ENCODE measurements at places on chromosomes 13 and 19. TPM values are rescaled to one million over a fixed set of nuclear protein-coding genes. Genes with fewer than 3 reads are reported as not detected.

The DLEU7 gene
- total RNA-seq: not detected

The NKPD1 gene
- 0.07 TPM for total RNA-seq

The GRIN2D gene
- total RNA-seq: 0.25 TPM

The MADCAM1 gene
- not detected for total RNA-seq

The SHISA7 gene
- total RNA-seq: not detected

The CGB3 gene
- total RNA-seq: not detected

The RFPL4AL1 gene
- total RNA-seq: not detected

The CEACAM7 gene
- not detected for total RNA-seq

The PBX4 gene
- total RNA-seq: 0.57 TPM

The LSR gene
- total RNA-seq: 0.63 TPM

The SYDE1 gene
- total RNA-seq: 10.8 TPM

The PGLYRP1 gene
- not detected for total RNA-seq

The CAPNS1 gene
- 452 TPM for total RNA-seq

The IFNL2 gene
- not detected for total RNA-seq

The ENOX1 gene
- 7.2 TPM for total RNA-seq

The TMPRSS9 gene
- total RNA-seq: not detected

The LYPD3 gene
- total RNA-seq: 0.29 TPM

The HAUS8 gene
- total RNA-seq: 5.1 TPM

The MLLT1 gene
- total RNA-seq: 14.6 TPM

The THSD8 gene
- not detected for total RNA-seq

Measured in NCI-H460 (cell line).